Mesothelial cell of epicardium (in vitro differentiated cells): ENCODE measurements at places on chromosomes 4 and X. TPM values are rescaled to one million over a fixed set of nuclear protein-coding genes. Genes with fewer than 3 reads are reported as not detected.

Gene CCSER1
- 5.3 to 7.2 TPM (median 6.3 TPM) in 3 replicates for total RNA-seq

Gene SSX2B
- total RNA-seq = not detected in 3 replicates

Gene CT47A1
- total RNA-seq = not detected in 3 replicates

Gene ADGRG4
- not detected in 3 replicates for total RNA-seq

DNA sequence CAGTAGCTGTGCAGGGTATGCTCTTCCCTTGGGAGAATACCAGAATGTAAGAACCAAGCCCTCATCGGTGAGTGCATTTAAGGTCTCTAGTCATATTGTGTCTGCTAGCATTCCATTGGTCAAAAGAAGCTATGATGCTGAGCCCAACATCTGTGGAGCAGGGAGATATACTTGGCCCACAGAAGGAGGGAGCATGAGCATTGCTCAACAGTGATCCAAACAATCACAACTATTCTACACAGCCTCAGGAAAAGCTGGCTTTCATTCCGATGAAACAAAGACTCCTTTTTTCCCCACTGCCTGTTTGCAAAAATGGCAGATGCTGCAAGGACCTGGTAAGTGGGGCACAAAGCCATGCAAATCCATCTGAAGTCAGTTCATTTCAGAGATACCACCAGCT is 80.6 kb upstream of the DHX15 start:
- DNase-seq = no peak

GRCh38 chr4:184432127-184432922 is 42.0 kb downstream of the IRF2 start:
- no peak for DNase-seq

DNA sequence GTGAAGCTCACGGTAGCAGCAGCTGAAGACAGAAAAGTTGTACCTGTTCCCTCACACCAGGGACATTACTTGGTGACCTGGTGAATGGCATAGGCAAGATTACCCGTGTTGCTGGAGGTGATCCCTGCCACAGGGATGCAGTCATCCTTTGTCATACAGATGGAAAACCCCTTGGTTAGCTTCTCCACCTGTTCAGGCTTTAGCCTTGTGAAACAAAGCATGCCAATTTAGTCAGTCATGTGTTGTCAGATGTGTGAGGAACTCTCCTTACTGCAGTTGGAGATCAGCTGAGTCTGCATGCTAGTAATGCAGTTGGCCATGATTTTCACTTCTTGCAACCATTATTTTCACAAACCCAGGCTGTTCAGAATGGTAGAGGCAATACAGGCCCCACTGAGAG is 41.0 kb downstream of the AMELX start:
- DNase-seq = no peak

- no peak for DNase-seq
Measured at GRCh38 chr4:190014771-190015537, 12.1 kb downstream of the FRG2 start.
